T follicular helper cell (primary cell): ENCODE measurements at places on chromosomes 3 and 15.

DNA sequence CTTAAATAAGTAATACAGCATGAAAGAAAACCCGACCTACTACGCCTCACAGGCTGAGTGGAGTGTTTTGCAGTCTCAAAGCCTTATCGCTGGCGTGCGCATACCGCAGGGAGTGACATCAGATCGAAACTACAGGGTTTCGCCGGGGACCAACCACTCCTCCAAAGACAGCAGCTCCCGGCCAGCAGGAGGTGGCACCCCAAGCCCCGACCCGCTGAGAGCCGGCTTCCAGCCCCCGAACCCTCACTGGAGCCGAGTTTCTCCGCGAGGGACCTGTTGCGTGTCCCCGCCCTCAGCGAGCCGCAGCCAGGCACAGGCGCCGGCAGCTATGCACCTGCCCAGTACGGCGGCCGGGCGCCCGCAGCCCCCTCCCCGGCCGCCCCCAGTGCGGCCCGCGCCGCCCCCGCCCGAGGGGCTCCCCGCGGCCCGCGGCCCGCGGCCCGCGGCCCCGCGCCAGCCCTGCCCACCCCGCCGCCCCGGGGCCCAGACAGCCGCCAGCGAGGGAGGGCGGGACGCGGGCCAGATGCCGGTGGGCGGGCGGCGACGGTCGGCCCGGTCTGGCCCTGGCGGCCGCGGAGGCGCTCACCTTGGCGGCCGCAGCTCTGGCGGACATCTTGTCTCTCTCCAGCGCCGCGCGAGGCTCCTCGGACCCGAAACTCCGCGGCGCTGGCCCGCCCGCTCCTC is 710 bp downstream of the TJP1 start:
- DNase-seq = no peak

DNA sequence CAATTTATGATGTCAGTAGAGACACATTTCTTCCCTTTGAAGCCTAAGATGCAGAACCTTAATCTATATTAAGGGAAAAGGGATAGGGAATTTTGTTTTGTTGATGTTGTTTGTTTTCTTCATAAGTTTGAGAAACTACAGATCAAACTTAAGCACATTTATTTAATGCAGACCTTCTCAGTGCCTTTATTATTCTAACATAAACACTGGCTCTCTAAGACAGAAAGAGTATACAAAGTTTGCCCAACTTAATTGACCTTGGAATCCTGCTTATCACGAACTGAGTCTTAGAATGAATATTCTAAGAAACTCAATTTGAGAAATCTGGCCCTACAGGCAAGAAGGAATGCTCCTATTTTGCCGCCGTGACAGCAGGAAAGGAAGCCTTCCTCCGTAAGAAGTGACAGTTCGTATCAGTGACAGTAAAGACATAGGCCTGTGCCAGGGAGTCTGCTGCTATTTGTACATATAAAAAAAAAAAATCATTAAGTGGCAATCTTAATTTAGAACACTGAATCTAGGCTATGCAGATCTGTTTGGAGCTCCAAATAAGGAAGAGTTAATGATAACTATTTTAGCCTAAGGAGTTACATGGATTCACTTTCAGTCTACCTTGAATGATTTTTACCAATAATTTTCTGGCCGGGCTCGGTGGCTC is 8.8 kb upstream of the IMPG2 start:
- DNase-seq = no peak

DNA sequence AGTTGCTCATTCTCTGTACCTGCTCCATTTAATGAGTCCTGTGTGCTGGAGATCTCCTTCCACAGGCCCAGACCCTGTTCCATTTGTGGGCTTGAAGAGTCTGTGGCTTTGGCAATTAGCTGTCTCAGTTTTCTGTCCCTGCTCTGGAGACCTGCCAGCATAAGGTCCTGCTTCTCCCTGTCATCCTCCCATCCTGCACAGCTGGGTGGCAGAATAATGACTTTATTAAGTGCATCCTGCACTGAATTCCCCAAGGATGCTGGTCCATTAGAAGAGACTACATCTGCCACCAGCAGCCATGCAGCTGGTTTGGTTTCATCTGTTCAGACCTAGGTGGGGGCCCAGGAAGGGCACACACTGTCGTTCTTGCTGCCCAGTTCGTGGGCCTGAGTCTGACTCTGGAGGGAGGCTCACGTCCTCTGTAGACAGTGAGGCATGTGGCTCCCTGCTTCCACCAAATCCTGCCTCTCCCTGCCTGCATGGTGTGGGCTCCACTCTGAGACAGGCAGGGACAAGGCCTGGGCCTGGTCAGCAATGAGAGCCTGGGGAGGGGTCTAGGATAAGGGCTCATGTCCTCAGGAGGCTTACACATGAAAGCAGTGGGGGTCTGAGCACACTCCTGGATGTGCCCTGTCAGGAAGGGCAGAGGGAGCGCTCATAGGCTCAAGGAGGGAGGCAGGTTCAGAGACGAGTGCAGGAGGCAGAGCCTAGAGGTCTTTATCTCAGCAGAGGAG is 78.4 kb upstream of the PRR23E start:
- no peak for DNase-seq

GRCh38 chr3:163538387-163538786 is 1539.9 kb downstream of the SI start:
- no peak for DNase-seq

- DNase-seq = no peak
Measured at GRCh38 chr3:72982609-72983366, 13.8 kb upstream of the PPP4R2 start.

DNA sequence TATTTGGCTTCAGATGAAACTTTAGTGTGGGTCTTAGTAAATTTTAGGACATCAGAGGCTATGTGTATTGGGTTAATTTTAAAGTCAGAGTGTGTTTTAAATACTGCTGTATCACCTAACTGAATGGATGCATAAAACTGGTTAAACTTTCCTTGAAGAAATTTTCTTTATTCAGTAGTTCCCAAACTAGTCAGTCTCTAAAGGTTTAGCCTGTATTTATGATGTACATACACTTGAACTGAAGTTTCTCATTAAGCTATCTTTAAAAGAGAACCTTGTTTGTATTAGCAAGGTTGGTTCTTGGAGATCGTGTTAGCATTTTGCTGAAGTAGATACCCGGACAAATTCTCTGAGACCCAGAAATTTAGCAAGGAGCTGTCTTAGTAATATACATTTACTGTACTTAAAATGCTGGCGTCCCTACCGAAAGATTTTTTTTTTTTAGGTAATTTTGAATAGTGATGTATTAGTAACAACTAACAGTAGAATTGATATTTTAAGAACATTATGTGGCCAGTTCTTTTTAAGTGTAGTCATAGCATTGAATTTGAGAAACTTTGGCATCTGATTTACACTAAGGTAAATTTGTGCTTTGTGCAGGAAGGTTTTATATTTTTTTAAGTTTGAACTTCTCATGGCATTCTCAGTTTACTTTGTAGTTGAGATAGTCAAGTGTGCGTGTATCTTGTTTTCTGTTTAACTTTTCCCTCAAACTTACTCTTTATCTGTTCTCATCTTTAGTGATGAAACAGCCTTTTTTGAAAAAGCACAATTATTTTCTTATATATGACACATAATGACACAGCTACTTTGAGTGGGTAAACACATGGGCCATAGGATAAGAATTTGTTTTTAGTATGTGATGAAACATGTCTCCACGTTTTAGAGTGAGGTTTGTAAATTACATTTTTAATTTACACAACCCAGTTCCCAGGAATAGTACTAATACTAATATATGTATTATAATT is 2.9 kb downstream of the DIPK2A start:
- DNase-seq = no peak

DNA sequence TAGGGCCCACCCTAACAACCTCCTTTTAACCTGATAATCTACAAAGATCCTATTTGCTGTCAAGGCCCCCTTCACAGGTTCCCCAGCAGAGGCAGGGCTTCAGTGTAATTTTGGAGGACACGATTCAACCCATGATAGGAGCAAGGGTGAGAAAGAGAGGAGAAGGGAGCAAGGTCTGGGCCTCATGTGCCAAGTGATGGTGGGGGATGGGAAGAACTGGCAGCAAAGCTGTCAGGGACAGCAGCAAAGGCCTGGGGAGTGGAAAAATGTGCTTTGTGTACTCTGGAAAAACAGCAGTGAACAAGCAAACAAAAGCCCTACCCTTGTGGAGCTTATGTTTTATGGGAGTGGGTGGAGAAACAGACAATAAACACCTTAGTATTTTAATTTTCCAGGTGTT is 2.7 kb upstream of the GALNT15 start:
- no peak for DNase-seq

GRCh38 chr15:94723801-94724200 is 492.4 kb downstream of the MCTP2 start:
- DNase-seq = no peak

GRCh38 chr3:195175076-195175475 is 95.9 kb downstream of the XXYLT1 start:
- DNase-seq = no peak

DNA sequence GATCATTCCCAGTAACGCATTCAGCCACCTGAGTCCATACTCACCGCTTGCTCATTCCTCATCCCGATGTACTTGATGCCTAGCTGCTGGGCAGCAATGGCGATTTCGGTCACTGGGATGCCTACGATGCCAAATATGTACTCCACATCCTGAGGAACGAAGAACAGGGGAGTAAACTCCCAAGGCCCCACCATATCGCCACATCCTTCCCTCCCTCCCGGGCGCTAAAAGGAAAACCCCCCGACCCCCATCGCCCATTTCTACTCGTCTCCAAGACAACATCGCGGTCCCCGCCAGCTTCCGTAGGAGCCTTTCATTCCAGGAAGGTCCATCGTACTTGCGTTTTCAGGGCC is 347 bp downstream of the HACL1 start:
- no peak for DNase-seq

DNA sequence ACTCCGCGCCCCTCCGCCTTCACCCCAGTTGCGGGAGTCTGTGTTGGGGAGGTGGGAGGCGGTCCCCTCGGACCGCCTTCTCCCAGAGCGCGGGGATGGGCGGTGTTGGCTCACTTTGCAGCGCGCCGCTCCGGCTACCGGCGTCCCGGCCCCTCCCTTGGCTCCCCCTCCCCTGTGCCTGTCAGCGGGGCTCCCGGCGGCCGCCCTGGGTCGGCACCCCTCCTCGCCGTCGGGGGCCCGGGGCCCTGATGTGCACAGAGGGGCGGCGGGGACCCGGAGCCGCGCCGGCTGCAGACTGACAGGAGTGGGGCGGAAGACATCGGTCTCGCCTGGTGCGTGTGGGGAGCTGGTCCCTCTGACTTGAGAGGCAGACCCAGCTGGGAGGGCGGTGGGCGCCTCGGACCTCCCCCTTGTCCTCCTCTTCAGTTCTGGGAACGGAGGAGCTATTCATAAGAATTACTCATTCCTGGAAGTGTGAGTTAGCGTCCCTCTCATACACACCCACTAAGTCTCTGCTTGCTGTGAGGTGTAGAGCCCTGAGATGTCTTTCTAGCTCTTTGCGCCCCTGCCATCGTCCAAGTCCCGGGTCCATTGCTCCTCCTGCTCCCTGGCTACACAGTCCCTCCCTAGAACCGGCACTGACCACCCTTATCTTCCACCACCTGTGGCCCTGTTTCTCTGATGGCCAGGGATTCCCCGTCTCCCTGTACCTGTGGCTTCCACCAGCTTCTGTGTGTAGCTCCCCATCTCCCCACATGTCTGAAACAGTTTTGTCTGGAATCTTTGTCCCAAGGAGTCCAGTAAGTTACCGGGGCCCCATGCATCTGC is 42.3 kb upstream of the ROPN1 start:
- DNase-seq = no peak
